ENCODE measurements at places on chromosomes 1 and 21.

DNA sequence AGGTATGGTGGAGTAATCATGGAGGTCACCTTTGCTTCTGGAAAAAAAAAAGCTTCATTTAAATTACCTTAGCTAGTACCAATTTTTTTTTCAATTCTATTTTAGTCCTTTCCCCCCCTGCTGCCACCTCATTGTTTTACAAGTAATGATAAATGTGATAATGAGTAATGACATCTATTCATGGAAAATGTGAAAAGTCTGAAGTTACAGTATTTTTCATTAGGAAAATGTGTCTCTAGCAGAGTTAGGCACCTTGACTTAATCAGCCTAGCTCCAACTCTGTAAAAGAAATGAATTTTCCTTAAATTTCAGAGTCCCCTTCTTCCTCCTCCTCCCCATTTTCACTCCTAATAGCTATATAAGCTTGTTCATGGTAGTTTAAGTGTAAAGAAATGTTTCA lies 204.9 kb upstream of the USP25 start:
- DNase-seq: no peak

DNA sequence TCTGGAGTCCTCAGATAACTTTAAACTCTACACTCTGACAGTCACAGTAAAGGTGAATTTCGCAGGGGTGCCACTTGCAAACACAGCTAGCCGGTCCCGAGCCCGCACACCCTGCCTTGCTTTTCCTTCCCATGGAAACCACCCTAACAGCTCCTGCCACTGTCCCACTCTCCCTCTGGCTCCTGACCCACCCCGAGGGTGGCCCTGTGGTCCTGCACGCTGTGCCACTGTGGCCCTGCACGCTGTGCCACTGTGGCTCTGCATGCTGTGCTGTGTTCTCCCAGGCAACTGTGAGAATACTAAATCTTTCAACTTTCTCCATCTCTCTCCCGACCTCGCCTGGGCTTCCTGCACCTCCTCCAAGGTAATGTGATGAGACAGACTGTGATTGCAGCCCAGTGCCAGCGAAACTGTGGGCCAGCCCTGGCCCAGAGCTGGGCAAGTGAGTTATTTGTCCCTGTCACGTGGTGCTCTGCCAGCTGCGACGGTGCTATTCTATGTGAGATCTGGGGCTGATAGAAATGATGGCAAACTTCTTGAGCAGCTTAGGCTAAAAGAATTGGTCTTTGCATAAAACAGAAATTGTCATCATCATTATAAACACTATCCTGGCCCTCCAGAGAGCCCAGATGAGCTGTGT lies 63.4 kb upstream of the TARBP1 start:
- DNase-seq: no peak

- no peak for DNase-seq
These were observed 280.1 kb upstream of the ST6GALNAC5 start for GRCh38 chr1:76587212-76587611.

DNA sequence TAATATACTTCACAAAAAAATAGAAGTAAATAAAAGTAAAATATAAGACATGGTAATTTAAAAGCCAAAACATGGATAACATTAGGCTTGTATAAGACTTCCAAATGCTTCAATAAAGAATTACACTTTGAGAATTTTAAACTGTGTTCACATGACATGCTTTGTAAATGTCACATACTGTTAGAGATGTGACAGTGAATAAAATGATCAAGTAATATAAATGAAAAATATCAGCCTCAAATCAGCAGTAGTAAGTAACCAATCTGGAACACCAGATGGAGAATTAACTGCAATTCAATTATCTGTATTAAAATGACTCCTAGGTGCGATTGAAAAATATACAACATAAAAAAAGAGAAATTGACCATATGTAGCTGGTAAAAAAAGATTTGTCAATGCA lies 1260.8 kb downstream of the BRINP3 start:
- DNase-seq: no peak

- no peak for DNase-seq
These were observed 270.7 kb downstream of the KAZN start for GRCh38 chr1:14869187-14869586.

GRCh38 chr1:225462714-225463574 lies 35.1 kb upstream of the LBR start:
- no peak for DNase-seq

DNA sequence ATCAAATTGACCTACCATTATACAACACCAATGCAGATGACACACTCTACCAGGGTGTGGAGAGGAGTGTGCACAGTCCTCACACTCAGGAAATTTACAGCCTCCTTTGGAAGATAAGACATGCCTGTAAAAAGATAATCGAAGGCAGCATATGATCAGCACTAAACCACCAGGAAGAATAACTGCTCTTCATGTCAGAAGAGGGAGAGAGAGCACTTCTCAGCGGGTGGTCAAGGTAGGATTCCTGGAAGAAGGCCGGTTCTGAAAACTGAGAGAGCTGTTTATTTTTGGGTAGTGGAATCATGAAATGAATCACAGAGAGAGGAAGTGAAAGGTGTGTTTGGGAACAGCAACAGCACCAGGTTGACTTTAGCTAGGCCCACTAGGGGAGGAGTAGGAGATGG lies 14.0 kb upstream of the ZNF697 start:
- no peak for DNase-seq

- DNase-seq: no peak
These were observed 882.9 kb upstream of the ADGRL2 start for GRCh38 chr1:80917826-80918225.

DNA sequence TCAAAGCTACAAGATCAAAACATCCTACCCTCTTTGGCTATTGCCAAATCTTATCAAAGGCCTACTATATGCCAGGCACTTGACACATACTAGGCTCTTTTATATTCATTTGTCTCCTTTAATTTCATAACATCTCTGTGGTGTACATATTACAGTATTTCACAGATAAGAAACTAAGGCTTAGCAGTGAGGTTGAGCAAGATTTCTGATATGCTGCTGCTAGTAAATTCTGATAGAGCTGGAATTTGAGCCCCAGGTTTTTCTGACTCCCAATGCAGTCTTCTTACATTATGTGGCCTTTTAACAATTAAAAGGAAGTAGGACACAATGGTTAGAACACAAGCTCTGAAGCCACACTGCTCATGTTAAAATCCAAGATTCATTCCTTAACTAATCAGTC lies 16.8 kb downstream of the CCDC185 start:
- DNase-seq: no peak

GRCh38 chr1:87246436-87246835 lies 82.2 kb upstream of the LMO4 start:
- DNase-seq: no peak

GRCh38 chr1:220875260-220875659 lies 4.0 kb upstream of the HLX start:
- no peak for DNase-seq

DNA sequence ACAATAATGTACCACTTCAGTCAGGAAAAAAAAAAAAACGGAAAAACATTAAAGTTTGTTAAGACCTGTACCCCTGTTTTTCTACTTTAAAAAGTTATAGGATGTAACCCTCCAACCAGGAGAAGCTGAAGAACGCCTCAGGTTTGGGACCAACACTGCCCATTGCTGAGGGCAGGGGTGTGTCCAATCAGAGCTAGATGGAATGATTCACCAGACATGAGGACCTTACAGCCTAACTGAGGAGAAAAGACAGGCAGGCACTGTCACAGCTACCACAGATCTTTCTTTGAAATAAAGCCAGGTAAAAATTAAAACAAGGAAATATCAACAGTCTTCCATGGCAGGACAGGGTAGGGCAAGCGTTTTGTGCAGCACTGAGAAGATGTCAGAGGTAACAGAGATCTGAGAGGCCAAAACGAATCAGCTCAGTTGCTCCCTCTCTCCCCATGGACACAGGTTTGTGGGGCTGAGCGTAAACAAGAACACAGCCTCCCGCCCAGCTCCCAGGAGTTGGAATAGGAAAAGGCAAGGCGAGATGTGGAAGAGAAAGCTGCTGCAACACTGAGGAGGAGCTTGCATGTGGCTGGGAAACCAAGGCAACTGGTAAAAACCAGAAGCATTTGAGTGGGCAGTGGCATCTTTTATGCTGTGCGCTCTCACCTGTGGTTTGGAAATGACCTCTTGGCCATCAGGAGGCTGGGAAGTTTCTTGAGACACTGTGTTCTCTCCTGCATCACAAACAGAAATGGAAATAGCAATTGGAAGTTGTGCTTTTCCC lies 34.0 kb downstream of the SEC16B start:
- DNase-seq: no peak
